ENCODE measurements at places on chromosomes 6 and 20. TPM values are rescaled to one million over a fixed set of nuclear protein-coding genes. Genes with fewer than 3 reads are reported as not detected.

SYCP2L gene
- not detected for total RNA-seq

MYT1 gene
- not detected for total RNA-seq

SEL1L2 gene
- not detected for total RNA-seq

HUS1B gene
- 0.65 TPM for total RNA-seq

GPLD1 gene
- 0.27 TPM for total RNA-seq

OR2H2 gene
- not detected for total RNA-seq

RAET1L gene
- not detected for total RNA-seq

TCP11 gene
- total RNA-seq: not detected

COL20A1 gene
- total RNA-seq: not detected

GJA10 gene
- not detected for total RNA-seq

RSPO4 gene
- not detected for total RNA-seq

SCRT2 gene
- total RNA-seq: not detected

MUCL3 gene
- total RNA-seq: under 0.01 TPM

FAM110A gene
- total RNA-seq: 5.4 TPM

GJA1 gene
- 251 TPM for total RNA-seq

HTR1B gene
- under 0.01 TPM for total RNA-seq

PLN gene
- 0.27 TPM for total RNA-seq

MDFI gene
- not detected for total RNA-seq

PLCB4 gene
- total RNA-seq: 0.25 TPM

CCN5 gene
- total RNA-seq: 266 TPM

PTGIS gene
- total RNA-seq: 1,011 TPM

HLA-DRB5 gene
- total RNA-seq: not detected

NNAT gene
- total RNA-seq: 2.8 TPM

DDX39B gene
- total RNA-seq: 290 TPM

SLC16A10 gene
- total RNA-seq: not detected

PSORS1C1 gene
- 7.0 TPM for total RNA-seq

LAMA4 gene
- total RNA-seq: 904 TPM

RIPK1 gene
- total RNA-seq: 20.0 TPM

HLA-DRB1 gene
- total RNA-seq: 0.09 TPM

TPBG gene
- 101 TPM for total RNA-seq

RAMACL gene
- 2.4 TPM for total RNA-seq

NQO2 gene
- total RNA-seq: 47.7 TPM

ADGRG6 gene
- total RNA-seq: 1.7 TPM

SSTR4 gene
- total RNA-seq: not detected

GABRR1 gene
- total RNA-seq: not detected

BEND3 gene
- 1.9 TPM for total RNA-seq

SRMS gene
- total RNA-seq: not detected

C4B gene
- 4.1 TPM for total RNA-seq

THEMIS gene
- under 0.01 TPM for total RNA-seq

SLX4IP gene
- 7.0 TPM for total RNA-seq

BCAS4 gene
- total RNA-seq: 2.7 TPM

OR2B3 gene
- total RNA-seq: not detected

Measured in fibroblast of the aortic adventitia (primary cell).